Jurkat, Clone E6-1 (cell line): ENCODE measurements at places on chromosomes 7 and 10.

DNA sequence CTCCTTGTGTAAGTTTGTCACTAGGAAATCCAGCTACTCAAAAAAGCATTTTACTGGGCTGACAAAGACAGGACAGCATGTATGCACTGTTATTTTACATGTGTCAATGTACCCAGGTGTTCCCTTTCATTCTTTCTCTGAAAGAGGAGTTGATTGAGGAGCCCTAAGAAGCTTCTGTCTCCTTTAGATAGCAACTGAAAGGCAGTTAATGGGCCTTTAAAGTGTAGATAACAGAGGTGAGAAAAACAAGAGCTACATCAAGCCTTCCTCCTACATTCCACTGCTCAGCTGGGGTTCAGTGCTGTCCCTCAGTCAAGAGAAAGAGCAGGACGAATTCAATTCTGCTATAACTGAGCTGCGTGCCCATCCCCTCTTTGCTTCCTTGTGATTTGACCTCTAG is 12.8 kb upstream of the WIPF3 start:
- no peak for DNase-seq

- DNase-seq = no peak
Observed at GRCh38 chr10:79049931-79050895, 18.6 kb upstream of the ZMIZ1 start.

DNA sequence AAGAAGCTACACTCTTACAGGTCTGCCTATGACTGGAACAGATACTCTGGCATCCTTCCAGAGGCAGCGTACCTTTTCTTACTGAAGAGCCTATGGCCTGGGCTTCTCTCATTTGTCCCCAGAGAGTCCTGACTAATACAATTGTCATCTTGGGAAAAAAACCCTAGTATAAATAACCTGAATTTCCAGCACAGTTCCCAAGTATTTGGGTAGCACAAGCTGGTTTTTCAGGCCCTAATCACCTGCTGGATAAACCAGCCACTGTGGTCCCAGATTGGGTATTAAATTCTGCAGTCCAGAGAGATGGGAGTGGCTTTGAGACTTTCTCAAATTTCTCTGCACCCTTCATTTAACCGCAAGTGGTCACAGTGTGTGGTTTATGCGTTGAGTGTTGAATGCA is 186.8 kb upstream of the NEBL start:
- no peak for DNase-seq

DNA sequence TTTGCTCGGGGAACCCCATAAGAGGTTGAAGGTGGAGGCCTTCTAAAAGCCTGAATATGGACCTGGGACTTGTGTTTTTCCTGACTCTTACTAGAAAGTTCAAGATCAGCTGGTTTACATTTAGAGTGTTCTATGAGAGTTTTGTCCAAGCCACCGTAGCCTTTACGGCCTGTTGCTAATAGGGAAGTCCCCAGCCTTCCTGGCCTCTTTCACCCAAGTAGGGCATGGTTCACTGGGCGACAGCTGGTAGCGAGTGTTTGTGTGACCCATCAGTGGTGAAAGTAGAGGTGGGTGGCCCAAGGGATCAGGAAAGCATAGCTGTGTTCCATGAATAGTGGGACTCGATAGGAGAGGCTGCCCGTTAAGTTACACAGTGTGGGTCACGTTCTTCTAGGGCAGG is 60.1 kb downstream of the RABGEF1 start:
- DNase-seq = no peak

DNA sequence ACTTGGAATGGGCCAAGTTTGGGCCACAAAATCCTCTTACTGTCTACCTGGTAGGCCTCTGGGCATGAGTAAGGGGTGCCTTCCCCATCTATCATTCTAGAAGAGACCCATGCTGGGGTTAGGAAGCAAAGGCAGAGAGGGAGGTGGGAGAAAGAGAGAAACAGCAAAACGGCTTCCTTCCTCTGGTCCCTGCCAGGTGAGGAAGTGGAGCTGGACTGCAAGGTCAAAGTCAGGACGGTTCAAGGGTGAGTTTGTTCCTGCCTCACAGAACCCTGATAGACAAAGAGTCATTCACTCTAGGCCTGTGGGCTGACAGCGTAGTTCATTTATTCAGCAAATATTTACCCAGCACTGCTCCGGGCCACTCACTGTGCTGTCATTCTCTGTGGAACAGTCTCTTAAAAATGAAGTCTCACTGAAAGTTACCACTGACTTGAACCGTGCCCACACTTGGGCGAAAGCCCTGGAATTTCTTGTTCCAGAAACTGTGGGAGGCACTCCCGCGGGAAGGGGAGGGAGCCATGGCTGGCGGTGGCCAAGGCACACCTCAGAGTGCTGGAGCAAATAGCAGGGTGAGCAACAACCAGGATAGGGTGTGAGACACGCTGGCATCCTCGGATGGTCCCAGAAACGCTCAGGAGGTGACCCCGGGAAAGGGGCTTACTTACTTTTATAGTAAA is 26.2 kb upstream of the ECHDC3 start:
- DNase-seq = no peak

DNA sequence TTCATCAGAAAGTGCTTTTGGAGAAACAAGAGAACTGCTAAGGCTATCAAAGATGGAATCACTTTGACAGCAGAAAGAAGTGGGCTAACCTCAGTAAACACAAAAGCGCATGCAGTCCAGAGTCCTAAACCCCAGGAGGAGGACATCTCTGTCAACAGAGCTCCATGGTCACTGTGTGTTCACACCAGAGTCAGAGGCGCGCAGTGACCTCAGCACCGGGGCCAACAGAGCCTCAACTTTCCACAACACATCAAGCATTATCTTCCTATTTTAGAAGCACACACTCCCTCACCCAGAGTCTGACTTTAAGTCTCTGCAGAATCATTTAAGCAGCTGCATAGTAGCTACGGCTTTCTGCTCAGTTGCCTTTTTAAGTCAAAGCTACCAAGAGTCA is 195.3 kb downstream of the DIP2C start:
- DNase-seq = no peak

GRCh38 chr7:25429731-25430130 is 201.4 kb upstream of the NPVF start:
- DNase-seq = no peak

DNA sequence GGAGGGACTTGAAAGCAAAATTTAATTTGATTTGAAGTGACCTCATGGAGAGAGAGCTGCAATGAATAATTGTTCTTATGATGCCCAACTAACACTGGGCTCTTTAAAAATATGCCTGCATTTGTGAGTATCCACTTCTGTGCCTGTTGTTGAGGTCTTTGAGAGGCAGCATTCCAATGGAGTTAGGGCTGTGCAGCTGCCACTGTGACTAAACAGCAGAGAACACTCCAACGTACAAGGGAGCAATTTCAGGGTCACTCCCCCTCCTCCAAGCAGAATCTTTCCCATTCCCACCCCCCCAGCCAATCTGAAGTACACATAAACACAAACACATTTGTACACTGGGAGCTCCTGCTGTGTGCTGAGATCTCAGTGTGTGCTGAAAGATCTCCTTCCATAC is 28.0 kb upstream of the GSAP start:
- DNase-seq = no peak
